Stimulated activated CD8-positive, alpha-beta memory T cell treated with anti-CD3 and anti-CD28 coated beads, Interleukin-4, amount 100 ng/mL, for 1 hour (primary cell): ENCODE measurements at places on chromosomes 7 and 10.

- DNase-seq, result no peak
These were observed 36.3 kb downstream of the TRIL start for GRCh38 chr7:28921822-28922221.

GRCh38 chr10:24716295-24716694 is 7.4 kb downstream of the ARHGAP21 start:
- no peak for DNase-seq

- DNase-seq, result no peak
These were observed 272.7 kb downstream of the CELF2 start for GRCh38 chr10:11290156-11290890.

- no peak for DNase-seq
These were observed 67.2 kb downstream of the ADD3 start for GRCh38 chr10:110074758-110075671.

GRCh38 chr10:29482591-29483431 is 152.0 kb downstream of the SVIL start:
- no peak for DNase-seq

GRCh38 chr10:3054851-3055199 is 12.5 kb upstream of the PFKP start:
- DNase-seq, result no peak

DNA sequence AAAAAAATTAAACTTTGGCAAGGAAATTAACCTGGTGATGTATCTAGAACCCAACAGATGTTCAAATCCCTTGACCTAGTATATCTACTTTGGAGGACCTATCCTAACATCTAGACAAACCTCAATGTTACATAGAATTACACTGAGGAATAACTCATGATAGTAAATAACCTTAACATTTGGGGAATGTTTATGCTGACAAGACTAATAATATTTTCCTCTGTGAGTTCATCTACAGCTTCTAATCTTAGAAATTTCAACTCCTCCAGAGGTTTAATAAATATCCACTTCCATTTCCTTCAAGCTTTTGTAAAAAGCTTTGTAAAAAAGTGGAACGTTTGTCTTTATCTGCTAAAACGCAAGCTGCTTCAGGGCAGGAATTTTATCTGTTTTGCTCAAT is 12.7 kb downstream of the HIPK2 start:
- no peak for DNase-seq

DNA sequence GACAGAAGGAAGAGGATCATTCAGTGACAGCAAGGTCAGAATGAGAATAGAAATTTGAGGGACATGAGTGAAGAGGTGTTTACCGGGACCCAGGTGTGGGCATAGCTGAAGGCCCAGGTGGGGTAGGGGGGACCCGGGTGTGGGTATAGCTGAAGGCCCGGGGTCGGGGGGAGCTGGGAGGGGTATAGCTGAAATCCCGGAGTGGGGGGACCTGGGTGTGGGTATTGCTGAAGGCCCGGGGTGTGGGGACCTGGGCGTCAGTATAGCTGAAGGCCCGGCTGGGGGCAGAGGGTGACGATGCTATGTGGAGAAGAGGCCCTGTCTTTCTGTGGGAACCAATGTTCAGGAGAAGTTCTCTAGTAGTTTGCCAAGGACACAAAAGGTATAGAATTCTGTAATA is 183.0 kb upstream of the PITRM1 start:
- no peak for DNase-seq

DNA sequence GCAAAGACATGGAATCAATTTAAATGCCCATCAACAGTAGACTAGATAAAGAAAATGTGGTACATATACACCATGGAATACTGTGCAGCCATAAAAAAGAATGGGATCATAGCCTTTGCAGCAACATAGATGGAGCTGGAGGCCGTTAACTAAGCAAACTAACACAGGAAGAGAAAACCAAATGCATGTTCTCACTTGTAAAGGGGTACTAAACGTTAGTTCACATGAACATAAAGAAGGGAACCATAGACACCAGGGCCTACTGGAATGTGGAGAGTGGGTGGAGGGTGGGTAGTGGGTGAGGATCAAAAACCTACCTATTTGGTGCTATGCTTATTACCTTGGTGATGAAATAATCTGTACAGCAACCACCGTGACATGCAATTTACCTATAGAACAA is 78.4 kb upstream of the GSDME start:
- no peak for DNase-seq

- no peak for DNase-seq
These were observed 38.3 kb downstream of the PDGFA start for GRCh38 chr7:481219-481930.

GRCh38 chr10:82212753-82213152 is 337.8 kb downstream of the NRG3 start:
- no peak for DNase-seq

GRCh38 chr7:79320741-79321473 is 132.6 kb downstream of the MAGI2 start:
- no peak for DNase-seq

- no peak for DNase-seq
These were observed 2.2 kb upstream of the SAP25 start for GRCh38 chr7:100575746-100576383.

- DNase-seq, result no peak
These were observed 213.6 kb upstream of the FZD1 start for GRCh38 chr7:91050677-91051076.

DNA sequence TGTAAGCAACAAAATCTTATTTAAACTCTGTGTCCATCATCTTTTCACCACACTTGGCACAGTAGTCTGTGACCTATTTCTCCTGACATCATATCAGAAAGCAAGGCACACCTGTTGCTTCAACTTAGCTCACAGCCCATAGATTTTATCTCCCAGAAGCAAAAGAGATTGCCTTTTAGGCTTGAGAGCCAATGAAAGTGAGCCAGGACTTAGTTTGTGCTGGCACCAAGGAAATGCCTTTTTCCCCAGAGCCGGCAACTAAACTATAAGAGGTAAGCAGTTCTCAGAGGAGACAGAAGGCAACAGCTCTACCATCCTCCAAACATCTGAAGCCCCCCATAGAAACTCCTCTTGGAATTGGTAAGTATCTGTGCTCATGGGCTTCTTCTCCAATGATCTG is at the start of gene ACSM6:
TSS of gene ACSM6 (plus strand) at position 295 of the 400 bp plus-strand sequence. CDS start 248 bp downstream, outside the sequence.
- no peak for DNase-seq

DNA sequence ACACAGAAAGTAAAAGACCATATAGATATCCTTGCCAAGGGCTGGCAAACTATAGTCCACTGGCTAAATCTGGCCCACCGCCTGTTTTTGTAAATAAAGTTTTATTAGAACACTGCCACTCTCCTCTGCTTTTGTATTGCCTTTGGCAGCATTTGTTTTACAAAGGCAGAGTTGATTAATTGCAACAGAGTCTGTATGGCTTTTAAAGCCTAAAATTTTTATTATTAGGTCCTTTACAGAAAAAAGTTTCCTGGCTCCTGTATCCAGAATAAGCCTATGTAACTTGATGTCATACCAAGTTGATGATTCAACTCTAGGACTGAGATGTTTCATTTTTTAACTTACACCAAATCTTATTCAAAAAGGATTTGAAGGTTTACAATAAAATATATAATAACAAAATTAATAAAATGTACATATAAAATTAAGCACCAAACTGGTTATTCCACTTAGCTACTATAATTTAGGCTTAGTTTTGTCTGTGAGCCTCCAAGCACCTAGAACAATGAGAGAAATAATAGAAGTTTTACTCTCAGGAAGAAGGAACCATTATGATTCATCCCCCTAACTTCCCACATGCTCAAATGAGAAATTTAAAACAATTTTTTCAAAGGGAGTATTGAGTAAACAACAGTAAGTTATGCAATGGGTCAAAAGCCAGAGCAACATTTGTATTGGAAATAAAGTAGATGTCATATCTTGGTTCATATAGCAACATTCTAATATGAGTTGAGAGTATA is 31.9 kb downstream of the CPED1 start:
- DNase-seq, result no peak

- DNase-seq, result no peak
These were observed at the start of gene AMPH for GRCh38 chr7:38630720-38631673. TSS of gene AMPH (minus strand) at chr7:38631373. CDS start at chr7:38631351, 22 bp downstream.

GRCh38 chr10:2145926-2146478 is 408.7 kb upstream of the ADARB2 start:
- DNase-seq, result no peak

DNA sequence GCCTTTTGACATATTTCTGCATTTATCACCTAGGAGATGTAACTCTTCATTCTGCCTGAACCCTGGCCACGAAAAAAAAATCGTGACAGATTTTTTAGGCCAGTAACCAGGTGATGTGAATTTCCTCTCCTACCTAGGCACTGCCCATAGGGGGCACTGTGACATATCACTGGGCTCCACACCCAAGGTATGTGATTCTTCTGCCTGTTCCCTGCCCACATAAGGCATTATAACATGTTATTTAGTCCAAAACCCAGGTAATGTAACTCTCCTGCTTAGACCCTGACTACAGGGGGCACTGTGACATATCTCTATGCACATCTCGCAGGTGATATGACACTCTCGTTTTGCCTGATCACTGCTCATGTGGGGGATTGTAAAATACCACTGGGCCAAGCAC is 29.5 kb upstream of the ZNF107 start:
- no peak for DNase-seq

DNA sequence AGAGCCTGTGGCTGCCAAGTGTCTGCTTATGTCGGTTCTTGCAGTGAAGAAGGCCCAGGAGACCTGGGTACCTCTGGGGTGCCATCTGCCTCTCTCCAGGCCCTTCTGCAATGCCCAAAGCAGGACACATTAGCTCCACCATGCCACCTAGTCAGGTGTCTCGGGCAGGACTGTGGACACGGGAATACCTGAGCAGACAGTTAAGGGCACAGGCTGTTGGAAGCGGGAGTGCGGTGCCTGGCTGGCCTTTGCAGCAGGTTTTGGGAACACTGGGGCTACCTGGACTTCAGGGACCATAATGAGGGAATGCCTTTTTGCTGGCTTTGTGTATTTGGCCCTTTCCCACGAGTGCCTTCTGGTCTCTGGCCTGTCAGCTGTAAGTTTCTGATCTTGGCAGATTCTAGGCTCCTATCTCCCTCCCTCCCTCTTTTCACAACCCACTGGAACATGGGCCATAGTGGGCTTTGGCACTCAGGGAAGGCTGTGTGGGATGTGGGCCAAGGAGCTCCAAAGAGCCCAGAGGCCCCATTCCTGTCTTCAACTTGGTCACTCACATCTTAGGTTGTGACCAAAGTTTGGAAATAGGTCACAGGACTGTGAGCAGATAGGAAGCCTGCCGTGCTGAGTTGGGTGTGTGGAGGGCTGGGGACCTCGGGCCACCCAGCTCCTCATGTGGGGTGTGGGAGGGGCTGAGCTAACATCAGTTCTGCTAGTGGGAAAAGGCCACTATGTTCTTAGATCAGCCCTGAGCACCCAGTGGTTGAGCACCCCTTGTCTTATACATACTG is 41.5 kb upstream of the CXCL12 start:
- no peak for DNase-seq

- DNase-seq, result no peak
These were observed 135.3 kb downstream of the ICA1 start for GRCh38 chr7:8126601-8127167.

DNA sequence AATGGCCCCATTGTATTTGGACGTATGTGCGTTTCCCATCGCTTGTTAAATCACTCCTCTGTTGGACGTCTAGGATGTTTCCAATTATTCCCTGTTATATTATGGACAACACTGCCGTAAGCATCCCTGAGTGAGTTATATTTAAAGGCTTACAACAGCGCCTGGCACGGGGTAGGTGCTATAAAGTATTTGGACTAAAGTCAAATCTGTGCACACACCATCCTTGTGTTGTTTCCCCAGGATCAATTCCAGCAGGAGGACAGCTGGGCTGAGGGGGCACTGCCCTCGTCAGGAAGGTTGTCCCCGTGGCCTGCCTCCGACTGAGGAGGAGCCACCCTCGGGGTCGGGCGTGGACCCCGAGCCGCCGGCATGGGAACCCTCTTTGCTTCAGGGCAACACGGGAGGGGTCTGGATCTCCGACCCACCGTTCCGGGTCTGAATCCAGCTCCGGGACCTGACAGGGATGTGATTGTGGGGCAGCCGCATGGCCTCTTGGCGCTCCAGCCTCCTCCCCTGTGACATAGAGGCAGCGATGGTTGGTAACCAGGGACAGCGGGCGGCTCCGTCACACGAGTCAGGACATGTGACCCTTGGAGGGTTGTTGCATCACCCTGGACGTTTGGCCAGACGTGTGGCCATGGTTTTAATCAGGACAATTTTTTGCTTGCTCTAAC is 1.5 kb upstream of the JAKMIP3 start:
- DNase-seq, result no peak

DNA sequence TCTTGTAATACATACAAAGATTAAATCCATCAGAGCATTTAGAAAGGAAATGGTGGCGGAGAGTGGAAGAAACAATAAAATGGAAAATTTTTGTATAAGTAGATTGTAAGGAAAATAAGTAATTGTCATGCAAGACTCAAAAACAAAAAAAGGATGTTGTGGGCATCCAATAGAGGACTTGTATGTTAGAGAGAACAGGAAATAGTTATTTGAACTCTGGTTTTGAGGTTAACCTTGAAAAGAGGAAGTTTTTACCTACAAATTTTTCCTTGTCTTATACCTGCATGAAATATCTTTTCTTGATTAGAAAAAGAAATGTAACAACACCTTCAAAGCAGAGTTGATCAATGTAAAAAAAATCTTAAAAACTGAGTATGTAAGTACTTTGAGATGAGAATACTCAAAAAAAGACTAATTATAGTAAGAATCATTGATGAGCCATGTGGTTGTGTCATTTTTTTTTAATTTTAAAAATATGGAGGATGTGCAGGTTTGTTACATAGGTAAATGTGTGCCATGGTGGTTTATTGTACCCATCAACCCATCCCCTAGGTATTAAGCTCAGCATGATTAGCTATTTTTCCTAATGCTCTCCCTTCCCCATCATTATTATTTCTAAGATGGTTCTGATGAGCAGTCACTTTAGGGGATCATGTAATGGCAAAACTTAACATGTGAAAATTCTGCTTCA is 11.9 kb downstream of the TMEM106B start:
- DNase-seq, result no peak

DNA sequence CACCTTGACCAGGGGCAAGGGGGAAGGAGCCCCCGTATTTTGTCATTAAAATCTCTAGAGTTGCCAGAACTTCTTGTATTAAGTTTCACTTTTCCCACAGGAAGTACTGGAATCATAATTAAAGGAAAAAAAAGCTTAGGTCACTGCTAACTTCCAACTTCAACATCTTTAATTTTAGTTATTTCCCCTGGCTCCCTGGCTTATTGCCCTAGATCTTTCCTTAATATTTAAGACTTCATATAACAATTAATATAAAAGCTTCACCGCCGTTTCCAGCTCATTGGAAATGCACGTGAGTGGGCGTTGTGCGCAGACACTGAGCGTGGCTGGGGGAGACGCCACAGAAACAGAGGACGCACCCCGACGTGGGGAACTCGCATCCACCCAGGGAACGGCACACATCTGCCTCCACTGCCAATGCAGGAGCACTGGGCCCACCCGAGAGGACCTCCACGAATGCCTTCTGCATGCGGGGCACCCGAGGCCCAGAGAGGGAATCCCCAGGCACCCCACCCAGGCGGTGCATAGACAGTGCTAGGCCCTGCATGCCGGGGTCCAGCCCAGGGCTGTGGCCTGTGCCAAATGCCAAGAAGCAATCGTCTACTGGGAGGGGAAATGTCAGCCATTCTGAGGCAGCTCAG is 72.2 kb downstream of the ADARB2 start:
- DNase-seq, result no peak
